ENCODE measurements at places on chromosomes 3 and 15.

DNA sequence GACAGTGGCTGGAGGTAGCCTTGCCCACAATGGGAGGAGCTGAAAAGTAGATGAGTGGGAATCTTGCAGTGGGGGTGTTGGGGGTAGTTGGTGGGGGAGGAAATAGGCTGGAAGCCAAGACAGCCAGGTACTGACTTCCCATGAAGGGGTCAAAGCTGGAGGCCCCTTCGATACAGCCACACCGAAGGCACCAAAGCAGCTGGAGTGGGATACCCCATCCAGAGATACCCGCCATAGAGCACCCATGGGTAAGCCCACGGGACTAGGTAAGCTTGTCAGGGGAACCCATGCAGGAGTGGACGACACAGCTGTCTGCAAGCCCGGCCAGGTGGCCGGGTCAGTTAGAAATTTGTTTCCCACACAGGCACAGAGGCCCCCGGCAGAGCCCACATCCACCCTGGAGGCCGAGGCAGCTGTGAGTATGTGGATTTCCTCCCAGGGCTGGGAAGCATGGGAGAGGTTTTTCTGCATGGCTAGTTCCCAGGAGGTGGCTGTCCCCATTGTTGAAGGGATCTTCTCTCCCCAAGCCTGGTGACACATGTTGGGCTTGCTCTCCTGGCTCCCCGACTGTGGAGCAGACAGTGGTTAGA, 28.6 kb downstream of the PRR23E start:
- DNase-seq: no peak

- DNase-seq: no peak
Observed at GRCh38 chr15:61654918-61655317, 405.3 kb downstream of the VPS13C start.

- no peak for DNase-seq
Observed at GRCh38 chr15:70636540-70637165, 126.7 kb downstream of the UACA start.

DNA sequence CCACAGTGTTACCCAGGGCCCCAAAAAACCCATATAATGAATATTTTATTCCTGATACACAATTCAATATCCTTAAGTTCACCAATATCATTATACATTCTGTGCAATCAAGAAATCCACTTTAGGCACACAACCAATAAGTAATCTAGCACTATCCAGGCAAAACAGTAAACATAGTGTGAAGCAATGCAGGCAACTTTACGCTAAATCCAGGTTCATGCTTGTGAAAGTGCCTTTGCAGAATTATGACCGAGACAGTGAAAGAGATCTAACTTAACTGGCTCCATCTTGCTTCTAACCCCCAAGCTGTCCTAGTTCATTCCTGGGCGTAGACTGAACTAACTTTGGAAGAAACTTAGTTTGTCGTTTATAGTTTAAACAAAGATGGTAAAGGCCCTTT, 34.2 kb upstream of the INO80 start:
- DNase-seq: no peak

GRCh38 chr15:27479296-27480140, 508.5 kb downstream of the GABRG3 start:
- no peak for DNase-seq

DNA sequence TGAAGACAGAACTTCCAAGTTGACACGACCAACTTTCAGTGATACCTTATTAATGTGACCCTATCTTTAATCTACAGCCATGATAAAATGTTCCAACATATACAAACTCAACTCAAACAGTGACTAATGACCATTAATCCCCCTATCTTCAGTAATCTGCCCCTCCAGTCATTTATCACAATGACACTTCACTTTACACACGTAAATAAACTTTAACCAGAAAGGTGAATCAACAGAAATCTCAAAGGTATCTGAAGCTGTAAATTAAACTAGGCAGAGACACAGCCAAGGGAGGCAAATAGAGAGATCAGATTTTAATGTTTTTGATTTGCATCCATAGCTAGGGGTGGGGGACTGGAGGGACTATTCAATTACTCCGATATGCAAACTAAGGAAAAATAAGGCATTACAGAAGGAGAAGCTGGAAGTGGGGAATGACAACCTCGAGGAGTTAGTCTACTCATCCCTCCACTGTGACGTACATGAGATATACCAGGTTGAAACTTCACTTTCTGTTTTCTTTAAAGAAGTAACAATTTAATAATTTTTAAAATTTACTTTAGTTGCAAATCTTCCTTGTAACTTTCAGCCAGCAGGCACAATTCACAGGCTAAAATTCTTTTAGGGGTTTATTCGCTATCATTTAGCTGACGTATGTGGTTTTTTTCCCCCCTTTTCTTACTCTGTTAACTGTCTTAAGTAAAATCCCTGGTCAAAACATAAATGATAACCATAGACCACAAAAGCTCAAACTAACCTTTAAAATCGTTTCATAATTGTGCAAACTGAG, 751.0 kb downstream of the ROBO1 start:
- no peak for DNase-seq

DNA sequence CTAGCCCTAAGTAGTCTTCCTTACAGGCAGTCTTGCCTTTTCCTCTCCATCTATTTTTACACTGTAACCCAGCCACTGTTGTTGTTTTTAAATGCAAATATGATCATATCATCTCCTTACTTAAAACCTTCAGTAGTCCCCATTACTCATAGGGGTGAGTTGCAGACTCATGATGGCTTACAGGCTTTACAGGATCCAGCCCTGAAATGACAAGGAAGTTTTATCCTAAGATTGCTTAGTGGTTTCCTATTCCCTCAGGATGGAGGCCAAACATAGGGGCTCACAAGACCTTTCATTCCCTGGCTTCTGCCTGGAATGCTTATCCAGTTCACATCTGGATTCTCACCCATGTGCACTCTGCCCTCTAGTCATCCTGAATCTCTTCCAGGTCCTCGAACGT, 27.7 kb upstream of the PCOLCE2 start:
- no peak for DNase-seq

DNA sequence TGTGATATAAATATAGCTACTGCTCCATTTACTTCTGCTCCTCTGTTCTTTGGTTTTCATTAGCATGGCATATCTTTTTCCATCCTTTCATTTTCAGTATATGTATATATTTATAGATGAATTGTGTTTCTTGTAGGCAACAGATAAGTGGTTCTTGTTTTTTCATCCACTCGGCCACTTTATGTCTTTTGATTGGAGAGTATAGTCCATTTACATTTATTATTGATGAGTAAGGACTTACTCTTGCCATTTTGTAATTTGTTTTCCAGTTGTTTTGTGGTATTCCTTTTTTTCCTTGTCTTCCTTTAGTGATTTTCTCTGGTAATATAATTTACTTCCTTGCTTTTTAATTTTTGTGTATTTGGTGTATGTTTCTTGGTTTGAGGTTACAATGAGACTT, 26.8 kb upstream of the COPB2 start:
- DNase-seq: no peak

- no peak for DNase-seq
Observed at GRCh38 chr15:68821841-68822381, 1.2 kb upstream of the ANP32A start.

GRCh38 chr15:78394981-78395616, 42.9 kb upstream of the IREB2 start:
- no peak for DNase-seq

Measured in stimulated activated CD4-positive, alpha-beta T cell treated with anti-CD3 and anti-CD28 coated beads, Interleukin-1b, Interleukin-23, amount 100 ng/mL, for 4 hours (primary cell).